ENCODE measurements at places on chromosomes 1 and 21. TPM values are rescaled to one million over a fixed set of nuclear protein-coding genes. Genes with fewer than 3 reads are reported as not detected.

GRCh38 chr1:71950579-71950978 lies 331.8 kb downstream of the NEGR1 start:
- no peak for DNase-seq

DNA sequence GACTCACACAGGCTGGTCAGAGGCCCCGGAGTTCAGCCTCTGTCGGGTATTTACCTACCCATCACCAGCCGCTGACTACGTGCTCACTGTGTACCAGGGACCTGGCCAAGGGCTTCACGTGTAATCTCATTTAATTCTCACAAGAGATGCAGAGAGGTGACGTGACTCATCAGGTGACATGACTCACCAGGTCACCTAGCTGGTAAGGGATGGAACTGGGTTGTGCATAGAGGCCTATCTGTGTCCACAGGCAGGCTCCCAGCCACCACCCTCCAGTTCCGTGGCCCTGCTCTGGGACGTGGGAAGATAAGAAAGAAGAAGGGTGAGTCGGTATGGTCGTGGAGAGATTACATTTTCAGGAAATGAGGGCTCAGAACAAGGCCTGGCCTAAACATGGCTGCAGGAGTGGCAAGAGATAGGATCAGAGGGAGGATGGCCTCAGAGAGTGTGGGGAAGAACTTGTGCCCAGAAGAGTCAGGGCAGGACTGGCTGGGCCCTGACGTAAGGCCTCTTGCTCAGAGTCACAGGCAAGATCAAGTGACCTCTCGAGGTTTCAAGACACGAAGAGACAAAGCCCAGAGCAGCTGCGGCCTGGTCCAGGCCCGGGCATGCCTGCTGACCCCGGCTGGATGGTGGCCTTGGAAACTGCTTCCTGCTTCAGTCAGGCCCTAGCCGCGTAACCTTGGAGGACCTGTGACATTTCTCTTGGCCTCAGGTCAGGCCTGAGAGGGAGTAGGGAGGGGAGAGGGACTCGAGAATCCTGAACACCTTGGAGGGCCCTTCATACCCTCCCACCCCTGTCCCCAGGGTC lies 52.7 kb upstream of the WASF2 start:
- no peak for DNase-seq

DNA sequence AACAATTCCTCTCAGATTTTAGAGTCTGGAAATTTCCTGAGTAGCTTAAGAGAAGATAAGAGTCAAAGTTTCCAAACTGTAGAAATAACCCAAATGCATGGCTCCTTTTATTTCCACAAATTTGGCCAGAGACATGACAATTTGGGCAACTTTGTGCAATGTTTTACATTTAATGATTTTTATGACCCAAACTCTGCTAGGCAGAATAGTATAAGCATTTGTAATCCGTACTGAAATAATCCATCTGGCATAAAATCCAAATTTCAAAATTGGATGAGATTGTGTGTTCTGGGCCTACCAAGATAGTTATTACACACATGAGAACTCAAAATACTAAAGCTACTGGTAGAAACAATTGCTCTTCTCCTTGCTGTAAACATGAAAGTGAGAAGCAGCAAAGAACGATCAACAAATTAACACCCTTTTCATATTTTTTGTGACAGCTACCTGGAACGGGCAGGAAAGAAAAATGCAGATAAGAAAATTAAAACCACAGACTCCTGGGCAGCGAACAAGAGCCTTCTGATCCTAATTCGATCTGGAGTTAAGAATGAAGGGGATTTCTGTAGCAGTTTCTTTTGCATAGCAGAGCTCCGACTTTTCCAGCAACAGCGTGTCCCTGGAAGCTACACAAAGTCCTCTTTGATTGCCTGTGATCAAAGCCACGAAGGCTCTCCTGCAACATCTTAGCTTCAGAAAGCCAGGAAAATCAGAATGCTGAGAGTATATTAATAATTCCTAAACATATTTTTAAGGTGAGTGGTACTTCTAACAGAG lies 191.2 kb downstream of the GRIK1 start:
- DNase-seq, result no peak

DNA sequence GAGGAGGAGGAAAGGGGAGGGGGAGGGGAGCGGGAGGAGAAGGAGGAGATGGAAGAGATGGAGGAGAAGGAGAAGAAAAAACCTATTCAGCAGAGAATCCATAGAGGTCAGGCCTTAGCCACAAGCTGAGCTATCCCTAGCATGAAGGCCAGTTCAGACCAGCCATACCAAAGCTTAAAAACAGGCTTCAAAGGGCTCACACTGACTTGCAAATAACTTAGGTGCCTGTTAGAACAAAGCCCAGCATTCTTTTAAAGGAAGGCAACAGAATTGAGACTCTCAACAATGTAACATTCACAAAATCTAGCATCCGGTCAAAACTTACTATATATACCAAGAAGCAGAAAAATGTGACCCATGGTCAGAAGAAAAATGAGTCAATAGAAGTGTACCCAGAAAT lies 43.6 kb upstream of the IFFO2 start:
- DNase-seq, result no peak

DNA sequence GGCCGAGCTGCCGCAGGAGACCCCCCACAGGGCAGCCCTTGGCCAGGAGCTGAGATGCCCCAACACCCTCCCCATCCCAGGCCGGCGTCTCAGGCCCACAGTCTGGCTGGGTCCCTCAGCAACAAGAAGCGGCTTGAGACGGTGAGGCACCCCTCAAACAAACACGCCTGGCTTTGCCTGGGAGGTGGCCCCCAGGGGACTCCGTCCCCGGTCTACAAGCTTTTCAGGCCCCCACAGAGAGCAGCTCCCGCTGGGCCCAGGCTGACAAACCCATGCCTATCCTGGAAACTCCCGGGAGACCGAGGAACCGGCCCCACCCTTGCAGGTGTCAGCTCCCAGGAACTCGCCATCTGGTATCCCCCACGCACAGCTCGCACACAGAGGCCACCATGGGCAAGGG lies 67.0 kb downstream of the ARHGEF16 start:
- DNase-seq, result no peak

DNA sequence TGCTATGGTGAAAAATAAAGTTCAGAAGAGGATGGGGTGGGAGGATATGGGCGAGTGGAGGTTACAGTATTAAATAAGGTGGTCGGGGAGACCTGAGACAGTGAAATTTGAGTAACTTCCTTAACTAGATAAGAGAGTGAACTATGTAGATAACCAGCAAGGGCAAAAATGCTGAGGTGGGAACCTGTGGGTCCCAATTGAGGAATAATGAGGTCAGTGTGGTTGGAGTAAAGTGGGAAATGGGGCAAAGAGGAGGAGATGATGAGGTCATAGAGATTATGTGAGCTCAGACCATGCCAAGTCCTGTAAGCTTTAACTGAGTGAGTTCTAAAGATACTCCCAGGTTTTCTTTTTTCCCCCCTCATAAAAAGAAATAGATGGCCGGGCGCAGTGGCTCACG lies 614.6 kb upstream of the PLXNA2 start:
- no peak for DNase-seq

COL9A2 gene
- 1.6 TPM for polyA plus RNA-seq

SLC41A1 gene
- 30.5 TPM for polyA plus RNA-seq

CACNA1S gene
- 56.1 TPM for polyA plus RNA-seq

RNF186 gene
- polyA plus RNA-seq, result 0.20 TPM

CHI3L2 gene
- 0.30 TPM for polyA plus RNA-seq
